Endothelial cell (in vitro differentiated cells): ENCODE measurements at places on chromosomes 16 and 17.

DNA sequence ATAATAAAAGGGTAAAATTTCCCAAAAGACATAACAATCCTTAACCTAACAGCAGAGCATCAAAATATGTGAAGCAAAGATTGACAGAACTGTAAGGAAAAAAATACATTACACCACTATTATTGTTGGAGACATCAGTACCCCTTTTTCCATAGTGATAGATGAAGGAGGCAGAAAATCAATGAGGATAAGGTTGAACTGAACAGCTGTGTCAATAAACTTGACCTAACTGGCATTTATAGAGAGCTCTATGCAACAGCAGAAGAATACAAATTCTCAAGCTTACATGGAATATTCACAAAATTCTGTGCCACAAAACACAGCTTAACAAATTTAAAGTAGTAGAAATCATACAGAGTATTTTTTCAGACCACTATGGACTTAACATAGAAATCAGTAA is 195.0 kb upstream of the ELAC2 start:
- no peak for DNase-seq

- no peak for DNase-seq
Measured at GRCh38 chr17:46793541-46793940, 25.0 kb downstream of the WNT3 start.

DNA sequence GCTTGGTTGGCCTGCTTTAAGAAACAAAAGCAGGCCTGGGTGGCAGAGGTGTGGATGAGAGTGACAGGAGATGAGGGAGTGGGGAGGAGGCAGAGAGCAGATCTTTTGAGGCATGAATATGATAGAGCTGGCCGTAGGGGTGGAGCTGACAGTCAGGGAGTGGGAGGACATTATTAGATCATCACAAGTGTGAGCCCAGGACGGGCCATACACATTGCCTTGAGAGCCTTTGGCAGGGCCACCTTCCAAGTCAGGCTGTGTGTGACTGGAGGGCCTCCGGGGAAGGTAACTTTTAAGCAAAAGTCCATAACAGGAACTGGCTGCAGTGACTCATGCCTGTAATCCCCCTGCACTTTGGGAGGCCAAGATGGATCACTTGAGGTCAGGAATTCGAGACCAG is 26.3 kb downstream of the GINS3 start:
- no peak for DNase-seq

DNA sequence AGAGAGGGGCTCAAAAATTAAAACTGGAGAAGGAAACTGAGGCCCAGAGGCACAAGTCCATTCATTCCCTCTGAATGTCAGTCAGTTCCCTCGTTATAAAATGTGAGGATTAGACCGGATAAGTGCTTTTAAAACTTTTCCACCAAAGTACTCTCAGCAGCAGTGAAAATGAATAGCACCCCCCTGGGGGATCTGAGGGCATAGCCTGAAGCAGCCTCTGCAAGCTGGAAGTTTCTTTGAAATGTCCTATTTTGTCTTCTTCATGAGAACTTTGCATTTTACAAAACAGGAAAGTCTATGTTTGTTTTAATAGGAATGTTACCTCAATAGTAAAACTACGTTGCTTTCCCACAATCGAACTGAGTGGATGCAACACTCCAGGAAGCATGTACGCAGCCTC is 273.0 kb downstream of the CEP112 start:
- peak; percentile 32 for DNase-seq

GRCh38 chr16:25256695-25257469 is 763 bp downstream of the ZKSCAN2 start:
- DNase-seq, result peak; percentile 40

- DNase-seq, result no peak
Measured at GRCh38 chr17:61836266-61837174, 26.8 kb downstream of the BRIP1 start.

GRCh38 chr17:2094891-2095535 is 40.1 kb downstream of the HIC1 start:
- no peak for DNase-seq

GRCh38 chr17:72354071-72354470 is 233.3 kb downstream of the SOX9 start:
- DNase-seq, result no peak

GRCh38 chr17:40319651-40320540 is 10.9 kb downstream of the RARA start:
- no peak for DNase-seq

DNA sequence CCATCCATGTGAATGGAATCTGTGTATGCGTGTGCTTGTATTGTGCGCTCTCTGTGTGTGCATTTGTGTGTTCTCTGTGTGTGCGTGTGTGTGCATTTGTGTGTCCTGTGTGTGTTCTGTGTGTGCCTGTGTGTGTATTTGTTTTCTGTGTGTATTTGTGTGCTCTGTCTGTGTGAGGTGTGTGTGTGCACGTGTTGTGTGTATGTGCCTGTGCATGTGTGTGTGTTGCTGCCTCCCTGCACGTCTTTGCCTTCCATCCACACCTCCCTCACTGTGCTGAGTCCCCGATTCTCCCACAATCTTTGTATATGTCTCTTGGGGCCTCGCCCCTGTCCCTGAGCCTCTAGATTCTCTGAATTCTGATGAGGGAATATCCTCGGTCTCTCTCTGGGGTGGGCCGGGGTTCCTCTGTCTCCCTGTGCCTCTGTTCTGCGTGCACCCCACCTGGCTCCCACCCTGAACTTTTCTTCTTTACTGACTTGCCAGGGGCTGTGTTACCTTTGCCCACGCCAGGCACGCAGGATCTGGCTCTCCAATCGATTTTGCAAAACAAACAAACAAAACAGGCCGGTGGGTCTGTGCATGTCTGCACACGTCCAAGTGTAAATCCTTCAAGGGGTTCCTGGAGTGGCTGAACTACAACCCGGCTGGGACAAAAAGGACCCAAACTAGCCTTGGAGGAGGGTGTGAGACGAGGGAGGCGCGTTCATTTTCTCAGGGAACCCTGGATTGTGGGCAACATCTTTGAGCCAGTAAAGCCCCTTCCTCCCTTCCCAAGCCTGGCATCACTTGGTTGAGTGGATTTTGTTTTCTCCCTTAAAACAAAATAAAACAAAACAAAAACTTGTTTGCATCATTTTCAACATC is 8.1 kb upstream of the FOXF1 start:
- DNase-seq, result no peak

DNA sequence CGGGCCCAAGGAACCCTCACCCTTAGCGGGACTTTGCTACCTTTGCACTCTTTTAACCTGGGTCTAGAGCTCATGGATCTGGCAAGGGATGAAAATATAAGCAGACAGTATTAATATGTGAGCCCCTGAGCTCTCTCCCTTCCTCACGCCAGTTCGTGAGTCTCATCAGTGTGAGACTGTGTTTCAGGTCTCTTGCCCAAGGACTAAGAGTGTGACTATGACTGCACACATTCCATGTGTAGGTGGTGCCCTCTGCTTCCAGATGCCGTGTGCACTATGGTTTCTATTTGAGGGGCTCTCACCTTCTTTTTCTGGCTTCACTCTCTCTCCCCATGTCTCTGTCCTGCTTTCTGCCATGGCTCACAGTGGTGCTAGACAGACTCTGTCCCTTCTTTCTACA is 40.5 kb downstream of the DHRS7B start:
- DNase-seq, result no peak

DNA sequence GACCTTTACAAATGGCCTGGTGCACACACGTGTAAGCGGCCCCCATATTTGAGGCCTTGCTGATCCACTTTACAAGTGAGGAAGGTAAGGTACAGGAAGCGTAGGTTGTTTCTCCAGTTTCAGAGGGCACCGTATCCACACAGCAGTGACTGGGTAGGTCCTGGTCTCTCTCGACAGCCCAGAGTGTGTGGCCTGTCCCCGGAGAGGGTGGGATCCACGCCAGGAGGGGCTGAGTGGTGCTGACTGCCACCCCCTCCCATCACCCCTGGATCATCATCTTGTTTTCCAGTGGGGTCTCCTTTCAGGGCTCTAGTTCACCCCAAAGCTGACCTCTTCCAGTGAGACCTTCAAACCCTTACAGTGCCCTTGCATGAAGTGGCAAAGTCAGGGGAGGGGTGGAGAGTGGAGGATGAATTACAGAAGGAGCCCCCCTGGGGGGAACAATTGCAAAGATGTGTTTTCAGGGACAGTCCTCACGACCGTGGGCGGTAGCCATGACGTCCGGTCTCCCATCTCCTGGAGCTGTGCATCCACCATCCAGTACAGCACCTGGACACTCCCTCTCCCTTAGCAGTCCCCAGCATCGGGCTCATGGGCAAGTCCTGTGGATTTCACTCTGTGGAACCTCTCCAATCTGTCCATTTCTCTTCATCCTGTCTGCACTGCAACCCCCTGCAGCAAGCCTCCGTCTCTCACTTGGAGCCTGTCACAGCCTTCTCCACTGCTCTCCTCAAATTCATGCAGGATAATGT is 4.5 kb upstream of the BANP start:
- no peak for DNase-seq

- DNase-seq, result no peak
Measured at GRCh38 chr16:64287655-64288528, 834.0 kb downstream of the CDH11 start.

DNA sequence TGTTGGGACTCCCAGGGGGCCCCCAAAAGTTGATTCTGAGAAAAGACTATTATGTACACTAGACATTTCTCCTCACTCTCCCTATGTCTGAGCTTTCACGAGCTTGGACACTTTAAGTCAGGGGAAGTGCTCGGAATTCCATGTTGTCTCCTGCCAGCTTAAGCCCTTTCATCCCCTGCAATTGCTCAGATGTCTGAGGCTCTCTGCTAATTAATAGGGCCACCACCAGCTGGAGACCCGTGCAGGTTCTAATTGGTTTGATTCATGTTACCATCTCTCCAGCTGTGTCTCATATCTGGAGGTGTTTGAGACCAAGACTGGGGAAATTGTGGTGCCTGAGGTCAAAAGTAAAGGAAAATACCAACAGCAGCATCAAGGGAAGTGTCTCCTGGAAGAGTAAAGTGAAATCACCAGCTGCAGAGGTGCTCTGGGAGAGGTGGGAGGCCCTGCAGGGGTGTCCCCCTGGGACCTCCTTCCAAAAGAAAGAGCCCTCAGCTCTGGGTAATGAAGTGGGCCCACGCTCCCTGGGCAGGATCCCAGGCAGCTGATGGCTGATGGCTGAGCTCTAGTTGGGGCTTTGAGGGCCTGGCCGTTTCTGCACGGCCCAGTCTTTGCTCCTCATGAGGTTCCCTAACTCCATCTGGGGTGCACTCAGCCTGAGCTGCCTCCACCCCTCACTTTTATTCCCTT is 5.8 kb upstream of the UTS2R start:
- DNase-seq, result no peak

DNA sequence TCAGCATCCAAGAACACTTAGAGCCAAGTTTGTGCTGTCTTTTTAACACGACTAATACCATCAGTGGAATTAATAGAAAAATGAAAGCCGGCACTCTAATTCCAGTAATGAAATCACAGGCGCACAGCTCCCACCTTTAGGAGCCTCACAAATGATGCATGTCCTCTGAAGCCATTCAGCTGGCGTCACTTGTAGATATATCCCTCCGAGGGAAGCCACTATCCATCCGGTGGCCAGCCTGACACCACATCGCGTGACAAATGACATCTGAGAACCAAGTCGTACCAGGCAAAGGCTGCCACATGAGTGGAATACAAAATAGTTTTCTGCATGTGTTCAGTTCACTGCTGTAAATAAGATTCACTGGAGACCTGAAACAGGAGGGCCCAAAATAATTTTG is 205.6 kb downstream of the GRIN2A start:
- DNase-seq, result no peak

GRCh38 chr17:3535253-3535995 is 22.2 kb downstream of the TRPV3 start:
- DNase-seq, result peak; percentile 69

DNA sequence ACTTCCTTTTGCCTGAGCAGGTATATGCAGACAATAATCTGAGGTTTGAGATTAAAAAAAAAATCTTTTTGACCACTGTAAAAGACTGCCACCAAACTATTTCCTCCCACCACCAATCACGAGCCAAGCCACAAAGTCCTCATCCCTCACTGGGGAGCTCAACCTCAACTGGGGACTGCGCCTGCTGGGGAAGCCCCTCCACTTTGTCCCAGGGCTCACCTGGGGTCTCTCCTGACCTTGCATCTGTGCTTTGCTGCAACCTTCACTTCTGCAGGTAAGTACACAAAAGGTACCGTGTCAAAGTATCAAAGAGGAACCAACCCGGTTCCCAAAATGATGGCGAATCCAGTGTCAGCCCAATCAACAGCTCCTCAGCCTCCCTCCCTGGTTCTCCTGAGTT is 35.5 kb downstream of the TLE7 start:
- no peak for DNase-seq

- DNase-seq, result peak; percentile 53
Measured at GRCh38 chr17:29567554-29568330, 759 bp upstream of the TP53I13 start.

DNA sequence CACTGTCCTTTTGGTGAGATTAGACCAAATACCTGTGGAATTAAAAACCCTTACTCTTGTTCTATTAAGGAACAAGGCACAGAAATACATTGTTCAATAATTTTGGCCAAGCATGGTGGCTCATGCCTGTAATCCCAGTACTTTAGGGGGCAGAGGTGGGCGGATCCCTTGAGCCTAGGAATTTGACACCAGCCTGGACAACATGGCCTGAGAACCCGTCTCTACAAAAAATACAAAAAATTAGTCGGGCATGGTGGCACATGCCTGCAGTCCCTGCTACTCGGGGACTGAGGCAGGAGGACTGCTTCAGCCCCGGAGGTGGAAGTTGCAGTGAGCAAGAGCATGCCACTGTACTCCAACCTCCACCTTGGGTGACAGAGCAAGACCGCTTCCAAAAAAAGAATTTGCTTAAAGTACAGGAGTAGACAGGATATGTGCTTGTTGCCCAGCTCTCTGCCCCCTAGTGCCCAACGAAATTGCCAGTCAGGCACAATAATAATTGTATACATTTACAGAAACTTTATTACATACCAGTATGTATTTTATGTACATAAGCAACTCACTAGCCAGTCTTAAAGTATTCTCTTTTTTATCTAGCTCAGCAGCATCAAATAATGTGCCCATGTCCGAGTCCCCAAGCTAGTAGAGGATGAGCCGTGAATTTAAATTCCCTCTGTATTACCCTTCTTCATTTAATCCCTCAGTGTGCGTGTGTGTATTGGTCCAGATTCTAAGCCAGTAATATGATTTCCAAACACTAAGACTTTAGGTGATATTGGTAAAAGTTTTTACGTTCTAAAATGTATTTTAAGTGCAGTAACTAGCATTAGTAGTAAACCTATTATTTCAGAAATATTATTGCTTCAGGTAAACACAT is 1.4 kb downstream of the THUMPD1 start:
- DNase-seq, result peak; percentile 9

DNA sequence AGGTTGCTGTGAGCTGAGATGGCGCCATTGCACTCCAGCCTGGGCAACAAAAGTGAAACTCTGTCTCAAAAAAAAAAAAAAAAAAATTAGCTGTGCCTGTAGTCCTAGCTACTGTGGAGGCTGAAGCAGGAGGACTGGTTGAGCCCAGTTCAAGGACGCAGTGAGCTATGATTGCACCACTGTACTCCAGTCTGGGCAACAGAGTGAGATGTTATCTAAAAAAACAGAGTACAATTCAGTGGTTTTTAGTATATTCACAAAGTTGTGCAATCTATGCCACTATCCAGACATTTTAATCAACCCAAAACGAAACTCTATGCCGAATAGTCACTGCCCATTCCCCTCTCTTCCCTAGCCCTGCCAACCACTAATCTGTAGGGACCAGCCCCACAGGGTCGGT is 25.1 kb downstream of the C16orf54 start:
- DNase-seq, result no peak
